ENCODE measurements at places on chromosomes 7 and 10. TPM values are rescaled to one million over a fixed set of nuclear protein-coding genes. Genes with fewer than 3 reads are reported as not detected.

RET gene
- 0.03 TPM for polyA plus RNA-seq

RNF32 gene
- 0.14 TPM for polyA plus RNA-seq

ANK3 gene
- polyA plus RNA-seq, result 0.67 TPM

- DNase-seq, result no peak
Observed at GRCh38 chr10:13672548-13672947, 85.8 kb downstream of the PRPF18 start.

All from endothelial cell of umbilical vein (primary cell).